ENCODE measurements at places on chromosomes 13 and 19. TPM values are rescaled to one million over a fixed set of nuclear protein-coding genes. Genes with fewer than 3 reads are reported as not detected.

GRCh38 chr19:30968210-30968609, 381.0 kb downstream of the TSHZ3 start:
- H3K4me1 ChIP-seq, result no peaks in the 10 kb centered on the region
- H3K27ac ChIP-seq, result no peak overlapping the region
- no peaks in the 10 kb centered on the region for H3K36me3 ChIP-seq
- DNase-seq, result no peak
- H3K4me3 ChIP-seq, result no peak overlapping the region

GRCh38 chr19:4606921-4607678, 32.2 kb upstream of the TNFAIP8L1 start:
- no peak overlapping the region for H3K27ac ChIP-seq
- no peak for DNase-seq
- H3K4me3 ChIP-seq, result no peak overlapping the region

DNA sequence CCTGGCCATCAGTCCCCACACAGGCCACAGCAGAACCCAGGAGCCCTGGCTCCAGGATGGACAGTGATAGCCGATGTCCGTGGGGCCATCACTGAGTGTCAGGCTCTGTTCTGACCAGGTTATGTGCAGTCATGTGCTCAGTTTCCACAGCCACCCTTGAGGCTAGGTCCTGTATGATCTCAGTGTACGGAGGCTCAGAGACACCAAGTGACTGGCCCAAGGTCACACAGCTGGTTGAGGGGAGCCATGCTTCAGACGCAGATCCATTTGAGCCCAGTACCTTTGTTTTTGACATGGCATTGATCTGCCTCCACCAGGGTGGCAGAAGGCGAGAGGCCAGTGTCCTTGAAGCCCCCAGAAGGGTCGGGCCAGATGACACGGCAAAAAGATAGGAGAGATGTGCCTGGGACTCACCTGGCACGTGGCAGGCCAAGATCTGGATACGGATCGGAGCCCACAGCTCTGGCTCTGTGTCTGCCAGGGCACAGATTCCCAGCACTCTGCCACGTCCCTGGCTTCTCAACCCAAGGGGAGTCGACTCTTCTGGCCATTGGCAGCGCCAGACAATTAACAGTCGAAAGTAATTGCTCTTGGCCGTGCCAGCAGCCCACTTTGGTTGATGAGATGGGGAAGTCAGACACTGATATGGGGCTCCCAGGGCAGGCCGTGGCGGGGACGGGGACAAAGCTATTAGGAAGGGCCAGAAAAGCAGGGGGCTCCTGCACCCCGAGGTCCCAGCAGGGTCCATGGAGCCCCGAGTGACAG, 15.6 kb downstream of the EVI5L start:
- DNase-seq, result no peak
- H3K27me3 ChIP-seq, result no peaks in the 10 kb centered on the region
- no peak overlapping the region for H3K27ac ChIP-seq
- peaks cover 5% of the 10 kb centered on the region for H3K4me1 ChIP-seq
- no peaks in the 10 kb centered on the region for H3K36me3 ChIP-seq

- peaks cover 4% of the 10 kb centered on the region for H3K4me1 ChIP-seq
- no peaks in the 10 kb centered on the region for H3K27me3 ChIP-seq
- H3K36me3 ChIP-seq, result no peaks in the 10 kb centered on the region
- no peak overlapping the region for H3K27ac ChIP-seq
These were observed 334.3 kb downstream of the DLEU7 start for GRCh38 chr13:50509167-50509566.

GRCh38 chr13:21846605-21847004, 175.7 kb downstream of the FGF9 start:
- no peaks in the 10 kb centered on the region for H3K36me3 ChIP-seq
- no peaks in the 10 kb centered on the region for H3K27me3 ChIP-seq
- DNase-seq, result no peak
- peaks cover 3% of the 10 kb centered on the region for H3K4me1 ChIP-seq
- H3K4me3 ChIP-seq, result no peak overlapping the region

Gene FOXO1
- 0.07 TPM for polyA plus RNA-seq

Gene CYP4F12
- not detected for polyA plus RNA-seq

Gene SIGLECL1
- polyA plus RNA-seq, result not detected

Gene KIR2DL1
- polyA plus RNA-seq, result not detected
